ENCODE measurements at places on chromosomes 6 and 20.
A peak's percentile ranks its signal among the peaks of the same experiment; 100 is the strongest.

DNA sequence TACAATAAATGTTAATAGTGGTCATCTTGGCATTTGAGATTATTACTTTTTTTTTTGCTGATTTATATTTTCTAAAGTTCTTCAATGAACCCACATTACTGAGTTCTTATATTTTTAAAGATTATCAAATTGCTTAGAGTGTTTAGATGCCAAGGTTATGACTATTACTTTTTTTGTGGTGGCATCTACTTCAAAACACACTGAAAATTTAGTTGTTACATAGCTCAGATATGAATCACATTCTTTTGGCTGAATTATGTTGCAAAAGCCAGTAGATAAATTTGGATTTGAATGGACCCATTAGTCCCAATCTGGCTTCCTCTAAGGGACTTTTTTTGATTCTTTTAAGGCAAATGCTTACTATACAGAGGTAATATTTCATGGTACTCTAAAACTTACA is 8.9 kb downstream of the UTRN start:
- DNase-seq = no peak

DNA sequence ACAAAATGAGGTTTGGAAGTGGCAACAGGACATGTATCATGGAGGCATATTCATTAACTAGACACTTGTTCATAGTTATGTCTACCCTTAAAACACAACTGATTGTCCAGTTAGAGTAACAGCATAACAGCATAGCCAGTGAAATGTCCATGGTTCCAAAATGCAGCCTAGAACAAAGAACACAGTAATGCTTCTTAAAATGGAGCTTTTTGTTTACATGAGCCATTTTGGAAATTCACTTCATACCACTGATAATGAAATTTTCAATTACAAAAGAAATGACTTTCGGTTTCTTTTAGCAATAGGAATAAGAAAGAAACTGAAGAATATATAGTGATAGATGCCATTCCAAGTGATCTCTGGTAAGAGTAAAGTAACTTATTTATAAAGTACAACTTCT is 111.1 kb upstream of the DST start:
- DNase-seq = no peak

DNA sequence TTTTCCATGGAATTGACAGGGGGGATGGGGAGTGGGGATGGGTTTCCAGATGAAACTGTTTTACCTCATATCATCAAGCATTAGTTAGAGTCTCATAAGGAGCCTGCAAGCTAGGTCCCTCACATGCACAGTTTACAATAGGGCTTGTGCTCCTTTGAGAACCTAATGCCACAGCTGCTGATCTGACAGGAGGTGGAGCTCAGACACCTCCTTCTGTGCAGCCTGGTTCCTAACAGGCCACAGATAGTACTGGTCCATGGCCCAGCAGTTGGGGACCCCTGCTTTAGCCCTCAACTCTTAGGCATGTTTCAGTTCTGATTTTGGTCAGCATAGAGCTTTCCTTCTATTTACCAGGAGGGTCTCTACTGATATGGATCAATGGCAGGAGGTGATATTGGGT is 251.6 kb downstream of the LAMA2 start:
- DNase-seq = no peak

DNA sequence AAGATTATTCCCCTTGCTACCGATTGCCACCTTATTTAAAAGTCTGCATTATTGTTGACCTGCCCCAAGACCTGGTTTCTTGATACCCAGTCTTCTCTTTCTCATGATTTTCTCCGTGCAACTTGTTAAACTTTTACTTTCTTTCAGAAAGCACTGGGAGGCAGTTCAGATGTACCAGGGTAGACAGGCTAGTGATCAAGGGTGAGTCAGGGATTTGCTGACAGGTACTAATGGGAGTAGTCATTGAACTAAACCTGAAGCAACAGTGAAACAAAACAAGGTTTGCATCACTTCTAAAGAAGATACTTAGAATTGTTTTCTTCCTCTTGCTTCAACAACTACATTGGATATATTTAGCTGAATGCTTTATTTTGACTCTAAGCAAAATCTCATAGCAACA is 124.4 kb downstream of the KCNQ5 start:
- DNase-seq = no peak

GRCh38 chr6:110485491-110485890 is 9.1 kb upstream of the SLC22A16 start:
- no peak for DNase-seq

GRCh38 chr6:90458353-90459224 is 128.3 kb downstream of the MAP3K7 start:
- no peak for DNase-seq

DNA sequence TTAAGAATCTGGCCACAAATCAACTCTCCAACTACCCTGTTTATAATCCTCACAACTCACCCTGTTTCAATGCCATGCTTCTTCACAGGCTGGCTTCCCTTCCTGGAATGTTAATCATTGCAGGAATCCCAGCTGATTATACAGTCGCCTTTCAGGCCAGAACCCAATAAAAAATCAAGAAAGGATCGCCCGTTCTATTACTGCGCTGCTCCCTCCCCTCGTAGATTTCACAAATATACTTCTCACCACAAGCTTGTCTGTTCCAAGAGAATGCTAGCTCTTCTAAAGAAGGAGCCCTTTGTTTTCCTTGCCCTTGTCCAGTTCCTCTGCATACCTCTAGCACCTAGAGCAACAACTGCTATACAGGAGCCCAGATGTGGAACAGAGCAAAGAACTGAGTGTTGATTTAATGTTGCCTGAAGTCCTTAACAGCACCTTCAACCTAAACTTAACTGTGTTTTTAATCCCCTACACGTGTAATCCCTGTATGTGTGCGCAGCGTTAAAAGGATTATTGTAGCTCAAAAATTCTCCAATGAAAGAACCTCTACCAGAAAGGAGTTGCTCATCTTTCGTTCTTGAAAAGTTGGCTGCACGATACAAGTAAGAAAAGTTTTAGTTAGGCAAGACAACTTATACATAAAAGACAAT is 988 bp downstream of the ECHDC1 start:
- no peak for DNase-seq

- peak; percentile 12 for DNase-seq
These were observed 12.3 kb downstream of the TGM2 start for GRCh38 chr20:38152621-38153221.

DNA sequence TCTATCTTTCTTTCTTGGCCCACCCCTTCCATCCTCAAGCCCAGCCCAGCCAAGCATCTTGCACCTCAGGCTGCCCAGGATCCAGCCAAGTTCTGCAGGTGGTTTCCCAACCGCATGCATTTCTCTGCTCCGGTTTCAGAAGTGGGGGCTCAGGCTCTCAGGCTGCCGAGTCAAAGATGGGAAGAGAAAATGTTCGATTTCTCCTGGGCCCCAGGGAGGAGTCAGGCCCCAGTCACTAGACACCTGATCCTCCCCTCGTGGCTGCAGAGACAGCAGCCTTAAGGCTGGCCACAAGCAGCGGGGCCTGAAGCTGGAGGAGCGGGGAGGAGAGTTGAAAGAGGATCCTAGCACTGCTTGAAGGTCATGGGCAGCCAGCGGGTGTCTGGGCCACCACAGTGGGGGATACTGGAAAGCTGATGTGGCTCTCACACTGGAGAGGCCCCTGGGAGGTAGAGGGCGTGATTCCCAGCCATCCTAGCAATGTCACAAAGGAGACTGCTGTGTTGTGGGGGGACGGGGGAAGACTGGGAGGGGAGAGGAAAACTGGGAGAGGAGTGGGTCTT is 42.2 kb upstream of the ZFAND3 start:
- DNase-seq = no peak

DNA sequence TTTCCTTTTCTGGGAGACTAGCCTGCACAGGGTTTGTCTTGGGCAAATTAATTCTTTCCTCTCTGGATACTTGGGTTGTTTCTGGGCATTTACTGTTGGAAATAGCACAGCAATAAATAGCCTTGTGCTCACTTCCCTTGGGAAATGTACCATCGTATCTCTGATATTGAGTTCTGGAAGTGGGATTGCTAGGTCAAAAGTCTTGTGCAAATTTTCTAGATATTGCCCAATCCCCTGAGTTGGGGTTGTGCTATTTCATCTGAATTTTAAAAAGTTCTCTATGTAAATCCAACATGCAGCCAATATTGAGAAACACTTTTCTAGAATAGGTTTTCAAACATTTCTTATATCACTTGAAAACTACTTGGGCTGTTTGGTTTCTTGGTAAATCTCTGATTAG is 64.0 kb upstream of the ELOVL5 start:
- no peak for DNase-seq

- no peak for DNase-seq
These were observed 4.5 kb downstream of the CPNE5 start for GRCh38 chr6:36834576-36835341.

DNA sequence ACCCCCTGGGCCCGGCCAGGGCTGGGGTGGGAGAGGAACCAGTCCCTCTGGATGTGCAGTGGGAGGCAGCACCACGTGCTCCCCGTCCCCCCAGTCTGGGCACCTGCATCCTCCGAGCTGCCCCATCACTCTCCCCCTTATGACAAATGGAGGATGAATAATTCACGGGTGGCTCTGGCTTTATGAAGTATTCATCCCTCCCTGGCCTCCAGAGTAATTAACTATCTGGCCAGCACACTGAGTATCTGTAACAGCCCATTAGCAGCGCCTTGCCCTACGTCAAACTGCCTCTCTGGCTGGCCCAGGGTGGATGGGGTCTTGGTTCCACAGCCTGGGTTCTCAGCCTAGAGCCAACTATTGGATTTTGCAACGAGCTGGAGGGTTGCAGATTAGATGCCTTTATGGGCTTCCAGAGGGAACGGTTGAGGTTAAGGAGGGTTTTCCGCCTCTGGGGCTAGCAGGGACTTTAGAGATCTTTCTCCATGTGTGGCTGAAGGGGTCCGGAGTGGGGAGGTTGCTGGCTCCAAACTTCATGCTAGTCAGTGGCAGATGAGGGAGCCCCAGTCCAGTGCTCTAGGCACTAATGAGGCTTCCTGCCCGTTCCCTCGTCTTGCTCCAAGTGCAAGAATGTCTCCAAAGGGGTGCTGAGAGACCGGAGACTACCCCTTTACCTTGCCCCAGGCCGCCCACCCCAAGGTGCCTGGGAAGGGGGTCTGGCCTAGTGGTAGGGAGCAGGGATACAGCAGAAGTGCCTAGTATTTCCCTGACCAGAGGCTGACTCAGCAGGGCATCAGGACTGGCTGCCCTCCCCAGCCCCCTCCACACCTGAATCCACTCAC is 53.5 kb upstream of the MLN start:
- no peak for DNase-seq

DNA sequence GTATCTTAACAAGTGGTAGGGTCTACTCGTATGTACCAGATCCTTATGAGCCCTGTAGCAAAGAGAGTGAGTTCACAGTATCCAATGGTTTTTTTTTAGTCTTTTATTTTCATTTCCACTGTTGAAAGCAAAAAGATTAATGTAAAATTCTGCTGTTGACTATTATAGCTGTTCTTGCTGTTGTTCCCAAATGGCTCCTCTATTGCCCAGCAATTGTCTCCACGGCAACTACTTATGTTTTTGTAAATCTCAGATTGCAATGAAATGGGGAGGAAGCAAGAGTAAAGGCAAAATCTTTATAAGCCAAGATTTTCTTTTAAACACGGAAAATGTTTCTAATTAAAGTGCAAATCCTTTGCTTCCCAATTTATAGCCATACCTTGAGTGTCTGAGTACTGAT is 406.1 kb downstream of the EPM2A start:
- no peak for DNase-seq

DNA sequence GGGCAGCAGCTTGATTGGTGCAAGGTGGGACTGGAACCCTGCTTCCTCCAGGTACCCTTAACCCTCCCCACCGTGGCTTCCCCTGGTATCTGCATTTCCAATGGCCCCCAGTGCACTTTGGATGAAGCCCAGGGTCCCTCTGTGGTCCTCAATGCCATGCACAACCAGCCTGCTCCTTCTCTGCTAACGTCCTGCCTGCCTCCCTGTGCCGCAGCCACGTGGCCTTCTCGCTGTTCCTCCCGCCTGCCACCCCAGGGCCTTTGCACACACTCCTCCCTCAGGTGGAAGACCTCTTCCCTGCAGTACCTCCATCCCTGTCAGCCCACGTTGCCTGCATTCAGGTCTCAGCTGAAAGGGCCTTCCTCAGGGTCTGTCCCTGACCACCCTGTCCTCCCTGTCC is 101.6 kb downstream of the BMP7 start:
- no peak for DNase-seq

GRCh38 chr20:33399924-33400323 is 1.4 kb downstream of the CDK5RAP1 start:
- no peak for DNase-seq

- DNase-seq = no peak
These were observed 42.6 kb upstream of the ENPP1 start for GRCh38 chr6:131765081-131765803.

- DNase-seq = no peak
These were observed 28.3 kb downstream of the MUC22 start for GRCh38 chr6:31038559-31038958.

DNA sequence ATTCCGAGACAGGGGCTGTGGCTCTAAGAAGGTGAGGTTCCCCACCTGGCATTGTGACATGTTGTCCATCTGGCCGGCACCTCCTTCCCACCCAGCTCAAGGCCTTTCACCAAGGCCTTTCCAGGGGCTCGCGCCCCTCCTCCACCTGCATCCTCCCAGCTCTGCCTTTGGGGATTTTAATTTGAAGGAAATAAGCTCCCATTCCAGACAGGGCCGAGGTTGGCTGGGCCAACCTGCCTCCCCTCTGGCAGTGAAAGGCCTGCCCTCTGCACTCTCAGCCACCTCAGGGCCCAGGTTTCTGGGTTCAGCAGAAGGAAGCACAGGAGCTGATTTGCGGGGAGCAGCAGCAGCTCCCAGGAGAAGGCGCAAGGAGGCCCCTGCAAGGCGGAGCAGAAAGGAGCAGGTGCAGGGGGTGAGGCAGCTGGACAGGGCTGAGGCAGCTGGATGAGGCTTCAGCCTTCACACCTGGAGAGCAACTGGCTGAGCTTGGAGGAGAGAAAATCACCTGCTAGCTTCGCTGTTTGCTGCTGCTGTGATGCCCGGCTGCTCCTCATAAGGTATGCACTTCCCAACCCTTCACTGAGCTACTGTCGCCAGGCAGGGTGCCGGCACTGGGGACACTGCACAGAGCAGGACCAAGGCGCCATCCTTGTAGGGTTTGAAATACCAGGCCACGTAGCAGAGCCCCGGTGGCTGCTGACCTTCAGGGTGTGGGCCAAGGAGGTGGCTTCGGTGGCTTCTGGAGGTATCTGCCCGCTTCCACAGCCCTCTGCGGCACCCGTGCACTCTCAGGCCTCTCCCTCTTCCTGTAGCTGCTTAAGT is 147.0 kb downstream of the SYNDIG1 start:
- DNase-seq = no peak

DNA sequence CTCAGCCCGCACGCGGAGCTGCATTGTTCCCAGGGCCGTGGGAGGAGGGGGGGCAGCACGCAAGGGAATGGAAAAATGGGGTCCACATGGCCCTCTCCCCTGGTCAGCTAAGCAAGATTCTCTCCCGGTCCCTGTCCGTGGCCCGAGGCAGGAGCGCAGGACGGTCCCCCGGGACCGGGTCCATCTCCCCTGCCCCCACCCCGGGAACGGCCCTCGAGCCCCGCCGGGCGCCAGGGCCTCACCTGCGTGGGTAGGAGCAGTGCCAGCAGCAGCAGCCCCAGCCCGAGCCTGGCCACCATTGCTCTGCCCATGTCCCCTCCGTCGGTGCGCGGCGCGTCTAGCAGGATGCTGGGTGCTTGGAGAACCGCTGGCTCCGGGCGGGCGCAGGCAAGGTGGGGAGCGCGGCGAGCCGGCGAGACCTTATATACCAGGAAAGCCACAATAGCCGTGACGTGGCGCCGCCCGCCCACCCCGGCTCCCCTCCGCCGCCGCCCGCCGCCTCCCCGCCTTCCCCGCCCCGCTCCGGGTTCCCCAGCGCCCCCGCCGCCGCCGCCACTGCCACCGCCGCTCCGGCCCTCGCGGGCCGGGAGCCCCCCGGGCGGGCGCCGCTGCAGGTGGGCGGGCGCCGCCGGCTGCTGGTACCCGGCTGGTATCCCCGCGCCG is at the start of gene CD24:
Gene CD24, minus strand, starts transcription at position 394 of the 663 bp plus-strand sequence. Its CDS starts 83 bp downstream, at position 311.
- DNase-seq = peak; percentile 75

GRCh38 chr20:41175727-41176330 is 38.5 kb downstream of the PLCG1 start:
- DNase-seq = no peak

Data from naive B cell (primary cell).